ENCODE measurements at places on chromosomes 3 and 15.

DNA sequence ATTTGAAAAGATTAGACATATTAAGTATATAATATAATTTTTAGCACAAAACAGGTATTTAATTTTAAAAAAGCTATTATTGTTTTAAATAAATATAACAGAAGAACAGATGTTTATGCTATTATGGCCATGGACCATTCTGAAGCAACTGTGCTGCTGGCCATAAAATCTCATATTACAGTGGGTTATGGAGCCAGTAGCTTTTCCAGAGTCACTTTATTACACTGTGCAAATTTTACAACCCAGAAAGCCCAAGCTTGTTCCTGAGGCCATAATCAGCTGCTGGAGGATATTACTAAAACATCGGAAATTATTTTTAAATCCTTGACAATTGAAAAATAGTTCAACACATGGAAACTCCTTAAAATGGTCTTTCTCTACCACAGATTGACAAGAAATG is 557.3 kb upstream of the KCNMB2 start:
- no peak for DNase-seq

GRCh38 chr3:79039192-79039591 is 728.6 kb downstream of the ROBO1 start:
- no peak for DNase-seq

DNA sequence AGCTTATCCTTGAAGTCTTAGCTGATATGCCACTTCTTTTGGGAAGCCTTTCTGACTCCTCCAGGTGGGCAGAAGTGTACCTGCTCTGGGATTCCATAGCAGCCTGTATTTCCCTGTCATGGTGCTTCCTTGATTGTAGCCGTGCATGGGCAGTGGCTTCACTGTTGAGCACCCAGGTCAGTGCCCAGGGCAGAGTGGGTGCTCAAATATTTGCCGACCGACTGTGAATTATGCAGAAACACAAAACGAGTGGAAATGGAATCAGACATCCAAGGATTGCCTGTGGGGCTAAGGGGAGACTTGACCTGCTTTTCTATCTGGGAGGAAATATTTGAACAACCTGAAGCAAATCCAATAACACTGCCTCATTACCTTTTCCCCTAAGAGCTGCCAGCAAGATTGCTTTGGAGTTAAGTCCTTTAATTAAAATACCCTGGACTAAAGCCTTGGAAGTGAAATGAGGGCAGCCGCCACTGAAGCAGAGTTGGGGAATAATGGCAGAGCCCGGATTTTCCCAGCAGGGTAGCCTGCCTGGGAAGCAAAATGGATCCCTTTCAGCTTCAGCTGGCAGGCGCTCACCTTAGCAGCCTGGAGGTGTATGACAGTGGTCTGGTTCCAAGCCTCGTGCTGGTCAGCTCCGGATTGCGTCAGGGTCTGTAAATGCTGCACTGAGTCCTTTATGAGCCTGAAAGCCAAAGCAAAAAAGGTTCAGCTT is 14.9 kb downstream of the ACOX2 start:
- DNase-seq, result no peak

- no peak for DNase-seq
Observed at GRCh38 chr15:47839233-47839825, 122.0 kb downstream of the SEMA6D start.

DNA sequence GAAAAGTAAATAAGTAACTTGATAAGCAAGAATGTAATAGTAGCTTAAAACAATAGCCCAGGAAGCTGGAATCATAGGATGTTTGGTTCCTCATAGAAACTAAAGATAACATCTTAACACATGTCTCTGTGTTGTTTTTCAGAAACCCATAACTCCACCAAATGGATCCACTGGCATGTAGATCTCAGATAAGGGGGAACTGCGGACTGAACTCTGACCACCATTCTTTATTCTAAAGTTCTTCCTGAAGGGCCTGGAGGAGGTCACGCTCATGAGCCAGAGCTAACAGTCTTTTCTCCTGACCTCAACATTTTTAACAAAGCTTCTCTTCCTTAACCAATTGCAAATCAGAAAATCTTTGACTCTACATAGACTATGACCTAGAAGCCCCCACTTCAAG is 101.9 kb downstream of the SOX14 start:
- DNase-seq, result no peak

- peak; percentile 76 for DNase-seq
Observed at GRCh38 chr15:65318870-65319356, 14.4 kb downstream of the RNU5B-1 start.

- DNase-seq, result no peak
Observed at GRCh38 chr3:111747490-111747889, 111.6 kb upstream of the PHLDB2 start.

DNA sequence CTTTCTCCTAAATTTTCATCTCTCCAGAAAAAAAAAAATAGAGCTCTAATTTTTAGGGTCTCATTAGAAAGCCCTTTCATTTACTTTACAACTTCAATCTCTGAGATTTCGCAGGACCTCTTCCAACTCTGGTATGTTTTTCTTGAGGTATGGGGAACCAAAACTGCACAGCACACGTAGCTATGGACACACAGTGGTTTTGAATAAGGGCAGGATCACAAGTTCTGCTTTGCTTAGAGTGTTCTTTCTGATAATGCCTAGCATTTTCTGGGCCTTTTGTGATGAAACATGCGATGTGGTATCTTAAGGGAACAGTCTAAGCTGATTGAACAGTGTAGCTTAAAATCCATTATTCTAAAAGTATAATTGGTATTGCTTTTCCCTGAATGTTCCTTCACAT is 25.3 kb downstream of the ZNF592 start:
- DNase-seq, result no peak

GRCh38 chr3:163601426-163601825 is 1476.9 kb downstream of the SI start:
- DNase-seq, result no peak

DNA sequence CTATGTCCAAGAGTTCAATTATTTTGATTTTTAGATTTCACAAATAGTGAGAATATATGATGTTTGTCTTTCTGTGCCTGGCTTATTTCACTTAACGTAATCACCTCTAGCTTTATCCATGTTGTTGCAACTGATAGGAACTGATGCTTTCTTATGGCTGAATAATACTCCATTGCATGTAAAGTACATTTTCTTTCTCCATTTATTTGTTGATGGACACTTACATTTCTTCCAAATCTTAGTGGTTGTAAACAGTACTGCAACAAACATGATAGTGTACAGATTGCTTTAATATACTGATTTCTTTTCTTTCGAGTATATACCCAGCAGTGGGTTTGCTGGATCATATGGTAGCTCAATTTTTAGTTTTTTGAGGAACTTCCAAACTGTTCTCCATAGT is 600.6 kb upstream of the SEMA6D start:
- DNase-seq, result no peak

DNA sequence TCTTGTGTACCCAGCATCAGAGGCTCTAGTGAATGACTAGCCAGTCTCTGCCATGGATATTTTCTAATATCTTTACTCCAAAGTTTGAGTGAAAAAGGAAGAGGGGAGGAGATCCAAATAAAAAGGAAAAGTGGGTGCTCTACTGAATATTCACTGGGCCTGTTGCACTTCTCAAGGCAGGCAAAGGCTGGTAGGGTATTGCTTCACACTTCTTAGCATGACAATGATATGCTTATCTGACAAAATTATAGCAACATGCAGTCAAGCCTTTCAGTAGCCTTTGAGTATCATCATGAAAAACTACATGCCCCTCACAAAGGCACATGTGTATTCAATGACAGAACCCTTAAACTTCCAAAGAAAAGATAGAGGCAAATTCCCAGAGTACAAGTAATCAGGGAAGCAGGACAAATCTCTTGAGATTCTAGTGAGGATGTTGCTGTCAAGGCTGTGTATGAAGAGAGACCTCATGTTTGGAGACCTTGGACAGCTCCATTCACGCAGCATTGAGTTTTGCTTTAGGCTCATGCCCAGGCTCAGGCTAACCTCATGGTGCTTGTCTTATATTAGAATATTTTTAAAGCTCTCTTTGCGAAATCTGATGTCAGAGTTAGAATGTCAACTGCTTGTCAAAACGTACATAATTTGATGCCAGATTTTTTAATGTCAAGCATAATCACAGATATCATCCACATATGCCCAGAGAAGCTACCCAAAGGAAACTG is 506.9 kb downstream of the OCA2 start:
- DNase-seq, result no peak

- no peak for DNase-seq
Observed at GRCh38 chr15:42736178-42736792, 643 bp downstream of the CDAN1 start.

- DNase-seq, result no peak
Observed at GRCh38 chr3:101513419-101513986, 491 bp upstream of the SENP7 start.

GRCh38 chr15:51727141-51727897 is 10.1 kb downstream of the LYSMD2 start:
- no peak for DNase-seq

DNA sequence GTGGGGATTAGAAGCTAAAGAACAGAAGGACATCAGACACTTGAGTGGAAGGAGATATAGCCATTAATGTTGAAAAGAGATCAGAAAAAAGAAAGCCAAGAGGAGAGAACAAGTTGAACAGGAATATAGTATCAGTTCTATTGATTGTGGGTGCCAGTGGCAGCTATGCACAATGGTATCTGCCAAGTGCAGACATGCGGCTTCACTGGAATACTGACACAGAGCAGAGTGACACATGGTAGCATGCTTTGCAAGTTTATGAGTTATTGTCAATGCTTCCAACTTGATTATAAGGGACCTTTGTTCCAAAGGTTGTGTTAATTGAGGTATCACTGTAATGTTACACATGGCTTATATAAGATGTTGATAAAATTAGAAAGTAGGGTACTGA is 42.0 kb upstream of the TP63 start:
- no peak for DNase-seq

DNA sequence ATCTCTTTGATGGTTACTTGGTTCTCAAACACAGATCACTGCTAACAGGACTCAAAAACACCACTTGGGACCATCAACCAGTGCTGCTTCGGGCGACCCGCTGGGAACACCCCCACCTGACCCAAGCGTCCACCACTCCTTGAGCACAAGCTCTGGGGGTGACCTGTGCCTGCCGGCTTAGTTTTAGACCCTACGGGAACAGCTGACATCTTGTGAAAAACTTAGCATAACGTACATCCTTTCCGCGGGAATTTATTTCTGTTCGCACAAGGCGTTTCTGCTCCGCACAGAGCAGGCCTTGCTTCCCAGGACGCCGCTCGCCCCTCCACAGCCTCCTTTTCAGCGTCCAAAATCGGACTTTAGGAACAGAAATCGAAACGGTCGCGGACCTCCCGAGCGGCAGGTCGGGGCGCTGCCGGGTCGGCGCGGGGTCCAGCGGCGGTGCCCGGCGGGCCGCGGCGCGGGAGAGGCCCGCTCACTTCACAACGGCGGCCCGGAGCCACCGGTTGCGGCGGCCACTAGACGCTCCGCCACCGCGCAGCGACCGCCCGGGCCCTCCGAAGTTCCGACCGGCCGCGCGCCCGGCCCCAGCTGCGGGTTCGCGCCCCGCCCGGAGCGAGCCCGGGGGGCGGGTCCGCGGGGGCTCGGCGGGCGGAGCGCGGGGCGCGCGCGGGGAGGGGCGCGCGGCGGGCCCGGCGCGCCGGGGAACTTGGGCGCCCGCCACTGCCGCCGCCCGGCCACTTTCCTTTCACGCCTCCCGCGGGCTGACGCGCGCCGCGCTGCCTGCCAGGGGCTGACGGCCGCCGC is 959 bp downstream of the SFMBT1 start:
- DNase-seq, result peak; percentile 61

DNA sequence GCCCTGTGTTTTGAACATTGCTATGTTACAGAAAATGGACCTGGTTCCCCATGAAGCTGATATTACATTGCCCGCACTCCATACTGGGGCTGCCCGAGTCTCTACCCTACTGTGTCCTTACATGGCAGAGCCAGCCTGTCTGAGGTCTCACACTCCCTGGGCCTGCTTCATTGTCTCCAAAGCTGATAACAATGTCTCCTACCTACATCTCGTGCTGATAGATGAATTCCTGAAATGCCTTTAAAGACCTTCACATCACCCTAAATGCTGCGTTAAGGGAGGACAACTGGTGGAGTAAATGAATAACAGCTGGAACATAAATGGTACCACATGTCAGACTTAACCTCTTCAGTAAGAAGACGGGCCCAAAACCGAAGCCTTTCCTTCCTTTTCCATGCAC is 62.9 kb upstream of the PTX3 start:
- no peak for DNase-seq

DNA sequence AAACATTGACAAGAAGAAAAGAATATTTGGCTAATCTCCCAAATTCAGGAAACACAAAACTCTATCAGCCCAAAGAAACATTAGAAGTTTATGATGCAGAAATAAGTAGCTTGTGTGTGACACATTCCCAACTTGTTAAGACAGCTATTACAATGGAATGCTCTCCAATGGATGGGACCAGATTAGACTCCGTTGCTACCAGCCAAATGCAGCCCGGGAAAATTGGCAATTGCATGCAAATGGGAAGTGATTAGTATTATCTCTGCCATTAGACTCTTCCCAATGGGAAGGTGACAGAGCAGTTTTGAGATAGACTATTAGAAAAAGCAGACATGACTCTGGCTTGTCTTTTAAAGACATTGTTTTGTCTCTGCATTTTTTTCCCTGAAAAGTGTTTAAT is 37.4 kb upstream of the KCNMB2 start:
- no peak for DNase-seq

GRCh38 chr15:57348081-57348480 is 28.2 kb upstream of the CGNL1 start:
- no peak for DNase-seq

DNA sequence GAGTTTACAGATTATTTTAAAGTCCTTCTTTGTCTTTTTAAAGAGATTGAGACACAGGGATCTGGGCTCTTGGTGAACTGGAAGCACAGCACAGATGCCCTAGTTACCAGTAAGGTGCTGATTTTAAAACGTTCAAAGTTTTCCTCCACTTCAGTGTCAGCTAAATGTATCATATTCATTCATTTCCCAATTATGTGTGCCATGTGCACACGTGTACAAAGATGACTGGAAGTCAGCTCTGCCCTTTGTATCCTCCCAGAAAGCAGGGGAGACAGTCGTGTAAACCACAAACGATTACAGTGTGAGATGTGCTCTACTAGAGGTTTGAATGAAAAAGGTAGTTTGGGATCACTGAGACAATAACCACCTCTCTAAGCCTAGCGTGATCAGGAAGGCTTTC is 730 bp downstream of the ZKSCAN7 start:
- DNase-seq, result no peak

- DNase-seq, result no peak
Observed at GRCh38 chr15:82934100-82934880, 18.2 kb downstream of the HOMER2 start.
